HT1080 (cell line): ENCODE measurements at places on chromosomes 16 and 17.
A peak's percentile ranks its signal among the peaks of the same experiment; 100 is the strongest.

- no peak for DNase-seq
Observed at GRCh38 chr16:2717383-2718263, 2.4 kb downstream of the PRSS27 start.

DNA sequence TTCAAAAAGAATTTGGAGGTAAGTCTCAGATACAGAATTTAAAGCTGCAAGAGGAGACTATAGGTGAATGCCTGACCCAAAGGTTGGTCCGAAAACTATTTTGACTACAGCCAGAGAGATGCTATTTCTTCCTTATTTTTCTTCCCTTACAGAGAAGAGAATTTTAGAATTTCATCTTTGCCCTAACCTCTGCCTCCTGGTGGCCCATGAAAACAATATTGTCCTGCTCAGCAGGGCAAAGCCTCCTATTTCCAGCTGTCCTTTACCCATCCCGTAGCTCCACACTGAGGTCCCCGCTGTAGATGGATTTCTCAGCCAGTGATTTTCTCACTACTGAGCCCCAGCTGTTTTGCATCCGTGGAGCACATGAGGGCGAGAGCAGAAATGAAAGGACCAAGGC is 24.6 kb downstream of the HOXB1 start:
- no peak for DNase-seq

GRCh38 chr16:64012166-64012565 is 1109.7 kb downstream of the CDH11 start:
- DNase-seq: no peak

DNA sequence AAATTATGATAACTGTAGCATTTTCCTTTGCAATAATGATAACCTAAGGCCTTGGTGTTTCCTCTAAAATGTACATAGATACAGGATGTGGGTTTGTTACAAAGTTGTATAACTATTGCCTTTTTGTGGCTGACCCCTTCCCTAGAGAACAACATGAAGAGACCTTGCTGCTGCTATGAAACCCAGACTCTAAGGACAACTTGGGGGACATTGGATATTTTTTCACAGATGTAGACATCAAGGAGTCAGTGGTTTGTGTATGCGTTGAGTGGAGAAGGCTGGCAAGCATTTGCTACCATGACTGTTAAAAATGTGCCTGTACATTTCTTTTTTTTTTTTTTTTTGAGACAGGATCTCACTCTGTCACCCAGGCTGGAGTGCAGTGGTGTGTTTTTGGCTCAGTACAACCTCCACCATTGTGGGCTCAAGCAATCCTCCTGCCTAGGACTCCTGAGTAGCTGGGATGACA is 12.3 kb downstream of the HMOX2 start:
- DNase-seq: peak; percentile 40

DNA sequence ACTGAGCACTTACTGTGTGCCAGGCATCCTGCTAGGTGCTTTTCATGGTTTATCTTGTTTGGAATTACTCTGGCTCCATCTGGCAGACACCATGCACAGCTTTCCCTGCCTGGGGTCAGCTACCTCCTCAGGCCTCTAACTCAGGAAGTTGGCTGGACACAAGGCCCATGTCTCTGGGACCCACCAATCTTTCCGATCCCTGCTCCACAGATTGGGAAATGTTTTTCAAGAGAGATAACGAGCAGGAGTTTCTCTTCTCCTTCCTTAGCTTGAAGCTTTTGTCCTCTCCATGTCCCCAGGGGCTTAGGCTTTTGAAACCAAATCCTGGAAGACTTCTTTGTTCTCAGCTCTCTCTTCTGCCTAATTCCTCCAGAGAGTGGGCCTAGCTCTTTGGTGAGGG is 11.5 kb upstream of the ELAC2 start:
- DNase-seq: no peak

GRCh38 chr17:9209347-9209746 is 188.0 kb downstream of the NTN1 start:
- no peak for DNase-seq

- DNase-seq: no peak
Observed at GRCh38 chr16:21613361-21613760, 14.0 kb downstream of the METTL9 start.

- DNase-seq: peak; percentile 89
Observed at GRCh38 chr17:81711814-81712467, at the start of gene SLC25A10. SLC25A10 (plus strand) TSS chr17:81712284; CDS start chr17:81712427, 143 bp downstream.

- DNase-seq: no peak
Observed at GRCh38 chr17:2903193-2903974, 107.1 kb downstream of the RAP1GAP2 start.

DNA sequence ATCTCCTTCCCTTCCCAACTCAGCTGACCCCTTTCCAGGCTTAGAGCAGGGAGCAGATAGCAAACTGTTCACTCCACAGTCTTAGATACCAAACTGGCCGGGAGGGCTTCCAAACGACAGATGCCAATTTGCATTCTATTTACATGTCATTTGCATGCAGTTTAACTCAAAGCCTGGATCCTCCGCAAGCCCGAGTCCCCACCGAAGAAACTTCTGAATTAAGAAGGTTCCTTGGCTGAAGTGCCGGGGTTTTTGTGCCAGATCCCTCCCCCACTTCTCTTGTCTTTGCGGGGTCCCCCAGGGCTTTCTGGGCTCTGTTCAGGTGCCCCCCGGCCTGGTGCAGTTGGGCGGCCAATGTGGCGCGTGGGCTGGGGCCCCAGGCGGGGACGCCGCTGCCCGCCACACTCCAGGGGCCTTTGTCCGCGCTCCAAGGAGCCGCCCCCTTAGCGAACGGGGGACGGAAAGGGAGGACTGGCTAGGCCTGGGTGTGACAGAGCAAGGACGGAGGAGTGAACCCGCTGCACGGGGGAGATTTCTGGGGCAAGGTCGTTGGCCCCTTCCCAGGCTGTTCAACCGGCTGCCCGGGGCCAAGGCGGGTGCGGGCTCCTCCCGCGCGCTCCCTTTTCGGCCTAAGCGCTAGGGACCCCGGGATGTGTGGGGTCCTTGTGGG is 1.2 kb downstream of the GPRC5B start:
- no peak for DNase-seq
